ENCODE measurements at places on chromosomes 5 and 9.

DNA sequence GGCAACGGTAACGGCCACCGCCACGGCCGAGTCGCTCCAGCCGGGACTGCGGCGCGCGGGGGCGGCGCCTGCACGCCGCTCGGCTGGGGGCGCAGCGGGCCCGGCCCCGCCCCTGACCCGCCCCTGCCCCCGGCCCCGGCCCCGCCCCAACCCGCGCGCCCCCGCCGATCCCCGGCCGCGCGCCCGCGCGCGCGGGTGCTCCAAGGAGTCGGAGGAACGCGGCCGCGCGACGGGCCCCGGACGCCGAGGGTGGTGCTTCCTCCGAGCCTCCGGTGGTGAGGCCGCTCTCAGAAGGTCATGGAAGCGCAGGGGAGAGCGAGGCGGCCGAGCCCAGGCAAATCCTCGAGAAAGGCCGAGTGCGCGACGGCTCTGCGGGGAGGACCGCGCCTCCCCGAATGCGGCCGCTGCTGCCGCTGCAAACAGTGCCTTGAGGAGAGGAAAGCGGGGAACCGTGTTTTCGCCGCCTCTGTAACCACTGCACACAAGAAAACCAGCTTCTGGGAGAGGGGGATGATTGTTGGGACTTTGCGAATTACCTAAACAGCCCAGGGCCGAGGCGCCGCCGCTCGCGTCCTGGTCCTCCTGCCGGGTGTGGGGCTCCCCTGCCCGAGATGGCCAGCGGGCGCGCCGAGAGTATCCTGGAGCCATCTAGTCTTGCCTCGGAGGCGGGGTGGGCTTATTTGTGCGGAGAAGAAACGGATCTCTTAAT, at the start of gene LIFR:
Gene LIFR, minus strand, starts transcription at position 48 of the 709 bp plus-strand sequence. CDS start 25,999 bp downstream, outside the sequence.
- DNase-seq, result peak; percentile 51

- DNase-seq, result no peak
Observed at GRCh38 chr5:52710310-52710971, 77.3 kb upstream of the ITGA1 start.

DNA sequence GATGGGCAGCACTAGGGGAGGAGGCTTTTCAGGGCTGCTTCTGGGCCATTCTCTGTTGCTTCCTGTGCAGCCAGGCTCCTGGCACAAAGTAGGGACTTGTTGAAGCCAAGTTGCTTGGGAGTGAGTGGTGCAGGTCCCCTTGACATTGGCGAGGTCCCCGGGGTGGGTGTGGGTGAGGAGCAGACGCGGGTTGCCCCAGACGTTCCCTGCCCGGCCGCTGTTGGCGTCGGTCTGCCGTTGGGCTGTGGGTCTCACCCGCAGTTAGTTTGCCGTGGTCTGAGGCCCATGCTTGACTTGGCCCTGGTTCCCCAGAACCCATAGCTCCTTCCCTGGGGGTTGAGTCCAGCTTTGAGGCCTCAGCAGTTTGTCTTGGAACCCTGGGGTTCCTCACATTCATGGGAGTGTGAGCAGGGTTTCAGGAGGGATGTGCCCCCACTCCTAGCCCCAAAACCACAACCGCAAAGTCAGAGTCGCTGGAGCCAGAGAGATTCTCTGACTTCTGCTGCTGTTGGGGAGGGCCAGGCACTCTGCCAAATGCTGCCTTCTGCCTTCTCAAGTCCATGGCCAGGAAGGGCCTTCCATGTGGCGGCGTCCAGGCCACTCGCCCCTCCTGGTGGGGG, 77.5 kb downstream of the RXRA start:
- peak; percentile 3 for DNase-seq

GRCh38 chr9:1473956-1474634, 423.9 kb downstream of the DMRT2 start:
- DNase-seq, result no peak

DNA sequence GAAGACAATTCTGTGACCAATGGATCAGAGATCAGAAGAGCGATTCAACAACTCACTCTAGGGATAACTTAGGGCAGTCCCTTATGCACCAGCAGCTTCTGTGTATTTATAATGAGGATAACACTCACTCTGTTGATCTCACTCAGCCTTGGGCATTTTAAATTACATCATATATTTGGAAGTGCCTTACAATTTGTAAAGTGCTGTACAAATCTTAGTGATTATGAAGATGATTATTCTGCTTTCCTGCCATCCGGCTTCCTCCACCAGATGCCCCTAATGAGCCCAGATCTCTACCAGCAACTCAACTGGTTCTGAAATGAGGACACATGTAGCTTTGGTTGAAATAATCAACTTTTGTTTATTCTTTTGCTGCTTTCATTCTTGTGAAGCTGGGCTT, 105.3 kb downstream of the PCSK1 start:
- DNase-seq, result no peak

GRCh38 chr5:143314659-143315058, 88.8 kb downstream of the NR3C1 start:
- DNase-seq, result peak; percentile 39

DNA sequence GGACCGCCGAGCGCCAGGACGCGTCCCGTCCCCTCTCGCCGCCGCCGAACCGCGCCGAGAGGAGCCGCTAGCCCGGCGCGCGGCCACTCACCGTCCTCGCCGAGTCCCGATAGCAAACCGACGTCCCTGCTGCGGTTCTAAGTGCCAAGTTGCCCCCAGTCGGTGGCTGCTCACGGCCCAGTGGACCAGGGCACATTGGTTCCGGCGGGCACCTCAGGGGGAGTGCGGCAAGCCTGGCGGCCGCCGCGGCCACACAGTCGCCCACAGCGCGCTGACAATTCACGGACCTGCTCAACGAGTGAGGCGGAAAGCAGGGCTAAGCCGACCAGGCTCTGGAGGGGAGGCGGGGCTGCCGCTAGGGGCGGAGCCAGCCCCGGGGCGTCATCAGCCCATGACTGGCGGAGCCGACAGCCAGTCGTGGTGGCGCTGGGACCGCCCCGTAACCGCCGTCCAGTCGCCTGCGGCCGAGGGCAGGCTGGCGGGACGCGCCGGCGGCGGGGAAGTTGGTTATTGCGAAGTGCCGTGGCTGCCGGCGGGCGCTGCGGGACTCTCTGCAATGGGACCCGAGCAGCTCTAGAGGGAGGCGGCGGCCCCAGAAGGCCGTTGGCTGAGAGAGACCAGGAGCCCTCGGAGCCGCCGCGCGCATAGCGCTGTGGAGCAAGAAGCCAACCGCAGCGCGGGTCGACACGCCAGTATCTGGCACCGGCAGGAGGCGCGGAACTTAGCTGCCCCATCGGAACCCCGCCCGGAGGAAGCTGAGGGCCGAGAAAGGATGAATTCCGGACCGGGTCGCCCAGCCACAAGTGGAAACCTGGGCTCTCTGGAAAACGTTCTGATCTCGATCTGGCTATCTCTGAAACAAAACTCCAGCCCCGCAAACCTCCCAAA, at the start of gene MARCHF3:
Gene MARCHF3, minus strand, starts transcription at position 300 of the 888 bp plus-strand sequence. CDS start 112,387 bp downstream, outside the sequence.
- DNase-seq, result peak; percentile 87

GRCh38 chr5:143277536-143277935, 126.0 kb downstream of the NR3C1 start:
- no peak for DNase-seq

DNA sequence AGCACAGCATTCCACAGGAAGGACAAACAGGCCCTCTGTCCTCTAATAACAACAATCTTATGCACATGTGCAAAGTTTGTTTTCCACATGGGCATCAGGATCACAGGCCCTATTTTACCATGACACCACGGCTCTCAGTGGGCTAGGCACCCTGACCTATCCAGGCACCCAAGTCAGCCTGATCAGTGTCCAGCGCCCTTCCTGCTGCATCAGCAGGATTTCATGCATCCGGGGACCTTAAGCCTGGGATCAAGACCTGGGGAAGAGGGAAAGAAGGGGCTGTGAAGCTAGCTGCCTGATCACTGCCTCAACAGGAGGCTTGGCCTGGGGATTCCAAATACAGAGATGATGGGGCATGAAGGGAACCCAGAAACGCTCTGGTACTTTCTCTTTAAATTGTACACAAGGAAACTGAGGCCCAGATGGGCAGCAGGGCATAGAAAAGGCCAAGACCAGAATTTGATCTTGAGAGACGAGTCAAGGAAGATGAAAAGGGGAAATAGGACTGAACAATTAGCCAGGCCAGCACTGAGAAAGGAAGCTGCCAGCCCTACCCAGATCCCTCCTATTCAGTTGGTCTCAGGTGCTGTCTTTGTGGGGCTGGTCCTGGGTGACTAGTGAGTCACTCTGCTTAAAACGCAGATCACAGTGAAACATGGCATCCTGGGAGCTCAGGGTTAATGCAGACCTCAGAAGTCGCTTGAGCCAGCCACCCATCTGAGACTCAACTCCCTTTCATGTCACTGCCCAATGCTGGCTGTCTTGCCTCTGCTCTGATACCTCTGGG, 57.9 kb downstream of the SHB start:
- no peak for DNase-seq

GRCh38 chr5:108367679-108368334, 14.1 kb downstream of the FBXL17 start:
- peak; percentile 25 for DNase-seq

DNA sequence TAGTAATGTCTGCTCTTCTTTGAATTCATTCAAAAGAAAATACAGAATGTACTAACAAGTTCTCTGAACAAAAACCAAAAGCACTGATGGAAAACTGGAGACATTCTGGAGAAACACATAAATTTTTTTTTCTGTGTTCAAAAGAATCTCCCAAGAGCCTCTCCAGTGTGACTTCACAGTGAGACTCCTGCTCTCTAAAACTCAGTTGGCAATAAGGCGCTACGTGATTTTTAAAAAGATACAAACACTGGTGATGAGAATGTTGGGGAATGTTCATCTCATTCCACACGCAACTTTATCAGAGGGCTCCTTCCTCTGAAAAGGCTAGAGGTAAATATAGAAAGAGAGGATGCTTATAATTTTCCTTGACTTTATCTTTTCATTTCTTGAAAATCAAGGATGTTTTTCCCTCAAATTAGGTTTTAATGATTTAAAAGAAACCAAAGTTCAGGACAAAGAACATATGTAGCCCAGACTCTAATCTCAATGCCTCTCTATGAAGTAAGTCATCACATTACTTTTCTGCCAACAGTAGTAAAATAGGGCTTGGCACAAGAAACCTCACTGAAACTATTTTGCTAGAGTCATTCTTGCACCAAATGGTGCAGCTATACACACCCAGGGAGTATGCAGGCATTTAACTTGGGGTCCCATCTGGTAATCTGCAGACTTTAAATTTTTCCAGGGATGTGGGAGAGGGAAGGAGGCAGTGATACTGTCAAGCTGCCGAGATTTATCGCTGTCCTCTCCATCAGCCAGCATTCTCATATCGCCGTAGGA, 12.9 kb upstream of the AOPEP start:
- DNase-seq, result no peak

DNA sequence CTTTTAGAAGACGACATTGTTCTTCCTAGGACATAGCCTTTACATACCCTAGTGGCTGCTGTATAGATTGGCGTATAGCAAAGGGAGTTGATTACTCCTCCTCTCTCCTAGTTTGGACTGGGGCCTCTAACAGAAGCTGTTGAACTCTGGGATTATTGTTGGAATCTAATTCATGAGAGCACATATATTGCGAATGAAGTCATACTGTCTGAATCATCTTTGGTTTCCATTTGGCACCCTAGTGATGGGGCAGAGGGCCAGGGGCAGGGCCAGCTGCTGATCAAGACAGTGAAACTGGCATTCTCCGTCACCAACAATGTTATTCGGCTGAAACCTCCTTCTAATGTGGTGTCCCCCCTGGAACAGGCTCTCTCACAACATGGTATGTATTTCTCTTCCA, 40.3 kb downstream of the NUP188 start:
- peak; percentile 7 for DNase-seq

GRCh38 chr9:121868626-121869025, 217.2 kb downstream of the DAB2IP start:
- no peak for DNase-seq

- peak; percentile 27 for DNase-seq
Observed at GRCh38 chr9:73200694-73201452, 49.2 kb downstream of the ANXA1 start.

GRCh38 chr5:169164481-169164925, 136.4 kb downstream of the SLIT3 start:
- DNase-seq, result peak; percentile 71

GRCh38 chr5:176371621-176372539, 6.6 kb downstream of the ARL10 start:
- DNase-seq, result no peak

DNA sequence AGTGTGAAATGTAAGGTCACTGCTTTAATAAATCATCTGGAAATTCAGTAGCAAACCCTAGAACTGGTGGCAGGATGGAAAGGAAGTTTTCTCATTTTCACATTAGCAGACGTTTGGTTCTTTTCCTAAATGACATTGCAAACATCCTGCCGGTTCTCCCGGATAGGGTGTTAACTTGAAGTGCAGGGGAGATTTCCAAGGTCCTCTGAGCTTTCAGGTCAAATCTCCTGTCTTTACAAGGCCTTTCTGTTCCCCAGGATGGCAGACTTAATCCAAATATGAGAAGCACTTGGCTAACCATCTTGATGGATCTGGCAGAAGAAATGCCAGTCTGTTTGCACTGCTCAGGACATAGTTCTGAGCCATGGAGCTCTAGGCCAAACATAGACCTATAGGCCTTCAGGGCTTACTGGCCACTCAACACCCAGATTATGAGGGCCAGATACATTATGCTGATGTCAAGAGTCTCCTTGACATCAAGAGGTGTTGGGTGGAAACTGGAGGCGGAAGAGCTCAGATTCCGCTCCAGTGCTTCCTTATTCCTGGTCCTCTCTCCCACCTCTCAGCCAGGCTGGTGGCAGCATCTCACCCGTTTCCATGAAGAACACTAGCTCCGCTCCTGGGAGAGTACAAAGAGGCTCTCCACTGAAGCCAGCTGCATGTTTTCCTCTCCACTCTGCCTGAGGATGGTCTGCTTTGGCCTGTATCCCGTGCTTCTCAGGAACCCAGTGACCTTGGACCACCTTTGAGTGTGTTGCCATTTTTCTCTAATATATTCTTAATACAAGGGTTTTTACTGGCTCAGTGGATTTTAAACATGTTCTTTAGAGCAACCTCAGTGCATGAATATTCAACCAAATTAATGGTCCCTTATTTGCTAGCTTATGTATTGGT, 61.0 kb downstream of the RALGPS1 start:
- no peak for DNase-seq

- DNase-seq, result no peak
Observed at GRCh38 chr9:3464033-3464638, 61.7 kb downstream of the RFX3 start.

DNA sequence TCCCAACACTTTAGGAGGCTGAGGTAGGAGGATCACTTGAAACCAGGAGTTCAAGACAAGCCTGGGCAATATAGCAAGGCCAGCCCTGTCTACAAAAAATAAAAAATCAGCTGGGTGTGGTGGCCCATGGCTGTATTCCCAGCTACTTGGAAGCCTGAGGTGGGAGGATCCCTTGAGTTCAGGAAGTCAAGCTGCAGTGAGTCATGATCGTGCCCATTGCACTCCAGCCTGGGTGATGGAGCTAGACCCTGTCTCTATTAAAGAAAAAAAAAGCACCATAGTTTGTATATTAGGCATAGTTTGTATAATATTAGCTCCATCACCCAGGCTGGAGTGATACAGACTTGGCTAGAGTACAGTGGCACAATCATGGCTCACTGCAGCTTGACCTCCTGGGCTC, 9.6 kb upstream of the NME5 start:
- DNase-seq, result peak; percentile 49
